Motor neuron (in vitro differentiated cells): ENCODE measurements at places on chromosomes 6 and 20.

DNA sequence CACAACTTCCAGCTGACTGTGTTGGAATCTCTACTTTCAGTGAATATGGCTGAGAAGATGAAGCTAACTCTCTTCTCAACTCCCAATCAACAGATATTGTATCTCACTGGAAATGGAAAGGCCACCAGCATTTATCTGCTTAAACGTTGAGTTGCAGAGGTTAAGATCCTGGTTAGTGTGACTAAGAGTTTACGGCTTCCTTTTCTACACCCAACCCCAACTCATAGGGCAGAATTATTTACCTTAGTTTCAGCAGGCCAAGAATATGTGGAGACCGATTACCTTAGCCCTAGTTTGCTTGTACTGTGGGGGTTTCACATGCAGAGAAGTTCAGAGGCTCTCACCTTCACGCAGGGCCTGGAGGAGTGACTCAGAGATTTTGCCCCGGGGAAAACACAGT lies 1026.6 kb downstream of the EYS start:
- no peak for ATAC-seq

GRCh38 chr20:46507760-46508407 lies 5.5 kb downstream of the ZNF334 start:
- ATAC-seq = no peak

DNA sequence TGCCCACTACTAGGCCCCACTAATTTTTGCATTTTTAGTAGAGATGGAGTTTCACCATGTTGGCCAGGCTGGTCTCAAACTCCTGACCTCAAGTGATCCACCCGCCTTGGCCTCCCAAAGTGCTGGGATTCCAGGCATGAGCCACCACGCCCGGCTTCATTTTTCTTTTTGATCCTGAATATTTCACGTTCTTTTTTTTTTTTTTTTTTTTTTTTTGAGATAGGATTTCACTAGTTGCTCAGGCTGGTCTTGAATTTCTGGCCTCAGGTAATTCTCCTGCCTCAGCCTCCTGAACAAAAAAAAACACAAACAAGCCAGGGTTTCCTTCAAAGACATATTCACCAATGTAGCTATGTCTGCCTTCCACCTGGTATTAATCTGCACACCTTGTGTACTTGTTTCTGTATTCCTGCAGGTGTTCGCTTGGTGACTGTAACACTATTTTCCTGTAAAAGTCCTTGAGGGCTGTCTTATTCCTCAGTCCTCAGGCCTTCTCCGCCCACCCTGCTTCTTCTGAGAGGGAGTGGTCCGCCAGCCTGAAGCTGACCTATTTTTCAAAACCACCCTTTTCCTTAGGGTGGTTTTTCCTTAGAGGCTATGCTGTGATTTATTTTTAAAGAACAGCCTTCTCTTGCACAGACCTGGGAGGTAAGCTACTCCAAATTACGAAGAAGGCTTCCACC lies 36.1 kb upstream of the PNRC1 start:
- ATAC-seq = no peak

DNA sequence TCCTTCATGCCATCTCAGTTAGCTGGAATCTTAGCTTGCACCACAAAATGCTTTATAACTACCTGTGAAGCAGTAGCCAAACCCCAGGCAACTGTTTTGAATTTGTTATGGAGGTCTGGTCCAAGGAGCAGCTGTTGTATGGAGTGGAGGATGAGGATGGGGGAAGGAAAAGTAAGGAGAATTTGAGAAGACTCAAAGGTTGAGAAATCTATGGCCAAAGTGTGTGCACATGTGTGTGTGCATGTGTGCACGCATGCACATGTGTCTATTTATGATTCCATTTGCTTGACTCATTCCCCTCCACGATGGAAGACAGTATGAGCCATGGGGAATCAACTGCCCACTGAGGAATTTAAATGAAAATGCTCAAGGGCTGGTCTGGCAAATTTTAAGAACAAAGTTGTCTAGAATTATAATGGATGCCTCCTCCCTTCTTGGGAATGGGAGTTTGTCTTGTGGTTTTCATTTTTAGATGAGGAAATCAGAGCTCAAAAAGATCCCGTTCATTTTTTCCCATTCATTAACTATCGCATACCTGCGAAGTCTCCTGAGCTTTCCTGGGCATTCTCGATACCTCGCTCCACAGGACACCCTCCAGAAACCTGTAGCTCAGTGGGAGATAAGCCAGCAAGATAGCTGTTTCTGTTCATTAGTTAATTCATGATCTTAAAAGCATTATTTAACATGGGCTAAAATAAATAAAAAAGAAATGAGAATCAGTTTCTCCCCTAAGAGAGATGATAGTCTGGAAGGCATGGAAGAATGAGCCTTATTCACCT lies 152.3 kb upstream of the NEDD9 start:
- ATAC-seq = no peak

DNA sequence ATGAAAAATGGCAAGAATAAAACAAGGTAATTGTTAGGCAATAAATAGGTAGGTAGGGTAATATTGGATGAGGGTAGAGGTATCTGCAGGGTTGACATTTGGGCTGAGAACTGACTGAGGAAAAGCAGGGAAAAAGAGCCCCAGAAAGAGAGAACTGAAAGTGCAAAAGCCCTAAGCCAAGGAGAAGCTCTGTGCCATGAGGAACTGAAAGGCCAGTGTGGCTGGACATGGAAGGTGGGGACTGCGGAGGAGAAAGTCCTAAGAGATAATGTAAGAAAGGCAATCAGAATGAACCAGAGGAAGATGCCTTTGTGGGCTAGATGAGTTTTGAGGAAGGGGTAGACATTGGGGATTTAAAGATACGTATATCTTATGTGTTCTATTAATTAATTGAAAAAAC lies 9.9 kb upstream of the HIVEP2 start:
- ATAC-seq = no peak

DNA sequence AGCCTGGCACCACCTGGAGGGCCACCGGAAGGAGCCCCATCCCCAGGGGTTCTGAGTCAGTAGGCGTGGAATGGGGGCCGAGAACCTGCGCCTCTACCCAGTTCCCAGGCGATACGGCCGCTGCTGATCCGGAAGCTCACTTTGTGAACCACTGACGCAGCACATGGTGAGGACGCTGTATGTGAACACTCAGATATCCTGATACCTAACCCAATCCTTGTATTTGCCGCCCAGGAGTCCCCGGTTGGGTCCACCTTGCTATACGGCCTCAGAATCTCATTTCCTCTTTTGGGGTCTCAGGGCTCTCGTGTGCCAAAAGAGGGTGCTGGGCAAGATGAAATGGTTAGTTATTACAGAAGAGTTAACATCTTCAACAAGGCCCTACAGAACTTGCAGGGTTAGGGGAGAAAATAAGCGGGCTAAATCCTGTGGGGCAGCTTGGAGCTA lies 604 bp upstream of the RAB5IF start:
- ATAC-seq = peak; percentile 0

GRCh38 chr6:144488590-144488989 lies 203.5 kb downstream of the UTRN start:
- no peak for ATAC-seq

DNA sequence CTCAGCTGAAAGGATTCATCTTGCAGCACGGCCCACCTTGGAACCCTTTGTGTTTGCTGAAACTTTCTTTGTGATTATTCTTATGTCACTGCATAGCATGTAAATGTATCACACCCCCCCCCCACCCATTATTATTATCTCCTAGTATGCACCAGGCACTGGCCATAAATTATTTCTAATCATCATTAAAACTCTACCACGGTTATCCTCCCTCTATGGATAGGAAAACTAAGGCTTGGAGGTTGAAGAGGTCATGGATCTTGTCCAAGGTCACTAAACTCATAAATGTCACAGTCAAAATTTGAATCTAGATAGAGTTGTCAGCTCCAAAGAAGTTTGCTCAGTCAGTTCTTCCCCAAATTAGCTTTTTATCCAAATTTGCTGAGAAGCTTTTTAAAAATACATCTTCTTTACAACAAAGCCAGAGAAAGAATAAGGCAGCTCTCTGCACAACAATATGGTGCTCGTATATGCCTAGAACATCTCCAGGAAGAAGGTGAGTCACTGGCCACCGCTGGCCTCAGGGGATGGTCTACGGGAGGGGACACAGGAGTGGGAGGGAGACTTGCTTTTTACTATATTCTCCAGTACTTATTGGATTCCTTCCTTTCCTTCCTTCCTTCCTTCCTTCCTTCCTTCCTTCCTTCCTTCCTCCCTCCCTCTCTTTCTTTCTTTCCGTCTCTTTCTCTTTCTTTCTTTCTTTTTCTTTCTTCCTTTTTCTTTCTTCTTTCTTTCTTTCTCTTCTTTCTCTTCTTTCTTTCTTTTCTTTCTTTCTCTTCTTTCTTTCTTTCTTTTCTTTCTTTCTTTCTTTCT lies 134.5 kb downstream of the VEGFA start:
- peak; percentile 48 for ATAC-seq

DNA sequence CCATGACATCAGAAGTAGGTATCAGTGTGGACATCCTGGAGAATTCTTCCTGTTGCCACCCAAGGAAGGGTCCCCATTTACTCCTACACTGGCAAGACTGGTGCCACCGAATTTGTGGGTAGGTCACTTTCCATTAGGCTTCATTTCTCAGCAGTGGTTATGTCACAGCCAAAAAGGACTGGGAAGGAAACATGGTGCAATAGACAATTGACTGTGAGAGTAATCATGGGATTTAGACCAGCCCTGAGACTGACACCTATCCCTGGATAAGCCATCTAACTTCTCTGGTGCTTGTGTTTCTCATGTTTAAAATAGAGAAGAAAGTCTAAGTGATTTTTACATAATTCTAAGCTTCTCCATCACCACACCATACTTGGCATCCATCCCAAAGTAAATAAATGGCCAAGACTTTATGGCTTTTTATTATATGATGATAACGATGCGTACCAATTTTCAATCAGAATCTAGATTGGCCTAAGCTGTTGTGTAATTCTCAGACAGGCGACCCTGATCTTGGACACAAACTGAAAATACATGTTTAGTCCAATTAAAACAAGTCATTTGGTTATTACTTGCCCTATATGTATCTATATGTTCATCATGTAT lies 10.2 kb downstream of the SMPDL3A start:
- no peak for ATAC-seq

DNA sequence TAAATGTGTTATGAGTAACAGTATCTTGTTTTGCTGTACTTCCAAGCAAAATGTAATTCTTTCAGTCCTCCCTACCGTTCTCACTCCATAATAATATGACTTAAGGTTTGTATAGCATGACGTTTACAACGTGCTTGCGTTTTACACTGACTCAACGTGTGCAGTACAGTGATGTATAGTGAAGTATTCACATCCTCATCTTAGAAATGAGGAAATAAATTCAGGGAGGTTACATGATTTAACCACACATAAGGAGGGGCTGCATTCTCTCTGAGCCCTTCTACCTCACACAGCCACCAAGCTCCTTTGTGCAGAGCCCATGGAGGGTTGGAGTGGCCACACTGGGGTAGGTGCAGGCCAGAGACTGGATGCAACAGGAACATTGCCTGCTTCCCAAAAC lies 164.5 kb downstream of the MTHFD1L start:
- ATAC-seq = peak; percentile 63

- ATAC-seq = no peak
Observed at GRCh38 chr6:104613416-104614001, 246.2 kb downstream of the HACE1 start.

GRCh38 chr6:20737912-20738311 lies 203.7 kb downstream of the CDKAL1 start:
- ATAC-seq = no peak

GRCh38 chr6:26470643-26471042 lies 12.9 kb downstream of the BTN2A1 start:
- no peak for ATAC-seq

DNA sequence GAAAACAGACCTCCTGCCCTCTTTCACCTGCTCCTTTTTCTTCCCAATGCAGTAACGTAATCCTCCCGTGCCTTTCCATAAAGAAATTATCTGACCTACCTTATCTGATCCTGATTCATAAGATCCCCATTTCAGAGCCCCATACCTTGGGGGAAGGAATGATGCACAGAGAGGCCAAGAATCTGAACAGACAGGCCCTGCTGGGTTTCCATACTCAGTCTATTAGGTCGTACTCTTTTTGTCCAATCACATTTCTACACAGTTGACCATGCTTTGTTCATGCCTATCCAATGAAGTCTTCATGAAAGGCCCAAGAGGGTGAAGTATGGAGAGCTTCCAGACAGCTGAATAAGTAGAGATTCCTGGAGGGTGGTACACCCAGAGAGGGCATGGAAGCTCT lies 25.3 kb downstream of the SRPK1 start:
- no peak for ATAC-seq

- ATAC-seq = no peak
Observed at GRCh38 chr6:84332139-84333034, 104.9 kb upstream of the CEP162 start.

DNA sequence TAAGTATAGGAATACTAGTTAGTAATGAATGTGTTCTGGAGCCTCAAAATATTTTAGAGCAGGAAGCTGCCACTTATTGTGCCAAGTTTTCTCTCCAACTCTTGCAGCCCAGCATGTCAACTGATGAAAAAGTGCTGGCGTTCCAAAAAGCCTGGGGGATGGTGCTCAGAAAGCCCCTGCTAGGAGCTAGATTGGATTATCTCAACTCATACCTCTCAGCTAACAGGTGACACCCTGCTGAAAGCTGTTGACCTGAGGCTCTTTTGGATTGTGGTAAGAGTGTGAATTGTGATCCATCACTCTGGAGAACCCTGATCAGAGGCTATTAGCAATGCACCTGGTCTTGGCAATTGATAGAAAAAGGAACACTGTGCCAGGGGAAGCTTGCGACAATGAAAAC lies 580.4 kb downstream of the EYS start:
- no peak for ATAC-seq

GRCh38 chr20:56628873-56629463 lies at the start of gene TFAP2C:
TFAP2C (plus strand) TSS chr20:56629306; CDS start chr20:56629545, 239 bp downstream.
- peak; percentile 89 for ATAC-seq

DNA sequence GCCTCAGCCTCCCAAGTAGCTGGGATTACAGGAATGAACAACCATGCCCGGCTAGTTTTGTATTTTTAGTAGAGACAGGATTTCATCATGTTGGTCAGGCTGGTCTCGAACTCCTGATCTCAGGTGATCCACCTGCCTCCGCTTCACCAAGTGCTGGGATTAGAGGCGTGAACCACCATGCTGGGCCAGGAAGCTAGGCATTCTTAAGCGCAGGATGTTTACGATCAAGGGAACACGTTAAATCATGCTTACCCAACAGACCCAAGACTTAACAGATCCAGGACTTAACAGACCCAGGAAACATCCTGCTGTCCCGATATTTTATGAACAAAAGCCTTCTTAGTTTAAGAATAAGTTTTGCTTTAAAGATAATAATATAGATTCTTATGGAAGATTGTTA lies 9.1 kb downstream of the PTGIS start:
- ATAC-seq = no peak

DNA sequence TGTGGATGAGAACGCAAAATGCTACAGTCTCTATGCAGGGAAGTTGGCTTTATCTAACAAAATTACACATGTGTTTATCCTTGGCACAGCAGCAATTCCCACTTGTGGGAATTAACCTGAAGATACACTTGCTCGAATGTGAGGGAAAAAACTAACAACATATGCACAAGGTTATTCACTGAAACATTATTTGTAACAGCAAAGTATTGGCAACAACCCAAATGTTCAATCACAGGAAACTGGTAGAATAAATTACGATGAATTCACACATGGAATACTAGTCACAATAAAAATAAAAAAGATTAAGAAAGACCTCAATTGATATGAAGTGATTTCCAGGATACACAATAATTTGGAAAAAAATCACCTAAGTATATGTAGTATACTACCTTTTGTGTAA lies 68.1 kb upstream of the OGFRL1 start:
- ATAC-seq = no peak

GRCh38 chr6:139323511-139324300 lies 31.9 kb upstream of the TXLNB start:
- ATAC-seq = peak; percentile 25

GRCh38 chr20:47205577-47206123 lies 150.8 kb downstream of the ZMYND8 start:
- ATAC-seq = peak; percentile 68

- ATAC-seq = no peak
Observed at GRCh38 chr20:38840053-38840893, 34.8 kb downstream of the PPP1R16B start.
